ENCODE measurements at places on chromosomes 4 and X.

- DNase-seq: no peak
These were observed 19.4 kb upstream of the SMIM31 start for GRCh38 chr4:164734484-164734883.

DNA sequence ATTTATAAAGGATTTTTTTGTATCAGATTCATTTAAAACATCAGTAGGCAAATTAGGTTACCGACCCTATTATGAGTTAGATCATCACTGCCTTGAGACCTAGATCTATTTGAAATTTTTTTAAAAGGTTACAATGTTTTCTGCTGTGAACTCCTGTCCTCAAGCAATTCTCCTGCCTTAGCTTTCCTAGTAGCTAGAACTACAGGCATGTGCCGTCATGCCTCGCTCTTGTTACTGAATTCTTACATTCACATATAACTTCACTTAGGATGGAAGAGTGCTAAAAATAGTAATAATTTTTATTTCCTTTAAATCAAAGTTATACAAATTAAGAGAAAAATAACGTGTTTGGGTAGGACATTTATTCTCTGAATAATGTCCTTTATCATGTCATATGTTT lies 75.5 kb upstream of the MAOA start:
- DNase-seq: no peak

- no peak for DNase-seq
These were observed 260.6 kb downstream of the NKX6-1 start for GRCh38 chr4:84238247-84239090.

GRCh38 chr4:168877511-168878491 lies 132.3 kb downstream of the CBR4 start:
- DNase-seq: no peak

DNA sequence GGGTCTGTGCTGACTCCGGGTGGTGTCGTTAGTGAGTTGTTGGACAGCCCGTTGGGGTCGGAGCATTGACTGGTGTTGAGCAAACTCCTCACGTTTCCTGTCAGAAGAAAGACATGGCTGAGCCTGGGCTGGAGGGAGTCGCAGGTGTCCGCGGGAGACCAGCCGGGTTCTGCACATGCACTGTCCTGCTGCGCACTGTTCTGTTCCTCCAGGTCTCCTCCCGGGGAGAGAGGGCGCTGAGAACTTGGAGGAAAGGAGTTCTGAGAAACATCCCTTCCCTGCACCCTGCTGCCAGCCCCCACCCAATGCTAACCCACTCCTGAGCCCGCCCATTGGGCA lies 1.1 kb downstream of the ZNF141 start:
- DNase-seq: no peak

DNA sequence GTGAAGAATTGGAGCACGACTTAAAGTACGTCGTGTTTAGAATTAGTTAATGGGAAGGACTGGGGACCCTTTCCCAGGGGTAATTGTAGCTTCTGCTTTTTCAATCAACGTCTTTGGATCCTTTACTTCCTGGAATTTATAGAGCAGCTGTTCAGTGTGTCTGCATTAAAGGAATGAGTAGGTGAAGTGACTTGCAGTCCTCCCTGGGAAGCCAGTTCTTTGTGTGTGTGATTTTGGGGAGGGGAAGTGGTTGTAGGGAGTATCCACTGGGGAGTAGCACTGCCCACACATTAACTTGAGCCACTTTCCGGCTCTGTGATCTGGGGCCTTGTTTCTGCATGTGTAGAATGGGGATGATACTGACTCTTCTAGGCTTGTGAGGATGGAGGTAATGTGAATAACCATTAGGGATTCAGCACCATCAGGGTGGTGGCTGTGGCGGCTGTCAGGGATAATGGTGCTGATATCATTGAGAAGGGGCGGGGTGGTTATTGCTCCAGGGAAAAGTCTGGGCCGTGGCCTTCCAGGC lies 54.7 kb downstream of the TMEM131L start:
- no peak for DNase-seq

GRCh38 chrX:115058276-115058675 lies 40.9 kb upstream of the IL13RA2 start:
- DNase-seq: no peak

DNA sequence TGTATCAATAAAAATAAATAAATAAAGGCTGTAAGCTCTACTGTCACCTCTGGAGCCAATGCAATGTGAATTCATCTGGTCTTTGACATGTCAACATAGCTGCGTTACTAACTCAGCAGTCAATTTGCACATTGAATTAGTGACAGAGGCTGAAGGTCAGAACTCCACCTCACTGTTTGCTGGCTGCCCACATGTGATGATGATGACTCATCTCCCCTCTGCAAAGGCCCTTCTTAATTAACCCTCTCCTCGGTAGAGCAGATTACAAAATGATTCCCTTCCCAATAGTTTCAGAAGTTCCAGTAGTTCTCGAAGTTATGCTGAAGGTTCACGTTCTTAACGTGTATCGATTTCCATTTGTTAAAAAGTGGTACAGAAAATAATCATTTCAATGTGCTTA lies 1626.0 kb upstream of the TENM3 start:
- no peak for DNase-seq

DNA sequence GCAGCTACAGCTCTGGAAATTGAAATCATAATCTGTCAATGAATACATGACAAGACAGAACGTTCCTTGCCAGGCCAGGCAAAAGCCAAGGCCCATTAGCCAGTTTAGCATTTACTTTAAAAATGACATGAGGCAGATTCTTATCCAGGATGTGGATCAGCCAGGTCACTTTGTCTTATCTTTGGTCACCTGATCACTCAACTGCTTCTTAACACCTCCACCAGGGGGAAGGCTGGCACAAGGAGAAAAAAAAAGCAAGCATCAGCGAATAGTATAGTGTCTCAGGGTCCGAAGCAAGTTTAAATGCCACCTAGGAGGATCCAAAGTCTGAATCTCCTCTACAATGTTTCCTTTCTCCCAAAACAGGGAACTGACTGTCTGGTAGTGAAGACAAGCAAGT lies 18.8 kb downstream of the ATP1B4 start:
- no peak for DNase-seq

DNA sequence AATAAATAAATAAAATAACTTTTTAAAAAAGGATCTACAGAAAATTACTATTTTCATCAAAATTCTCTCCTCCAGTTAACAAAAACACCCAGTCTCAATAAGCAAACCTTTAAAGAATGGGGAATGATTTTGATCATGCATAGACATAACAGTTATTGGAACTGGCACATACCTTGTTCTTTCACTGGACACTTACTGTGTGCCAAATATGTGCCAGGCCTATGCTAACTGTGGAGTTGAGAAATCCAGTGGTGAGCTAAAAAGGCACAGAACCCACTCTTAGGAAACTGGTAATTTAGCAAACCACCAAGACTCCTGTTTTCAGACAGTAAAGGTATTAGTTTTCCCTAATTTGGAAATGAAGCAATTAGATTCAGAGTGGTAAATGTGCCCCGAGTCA lies 39.1 kb downstream of the CLOCK start:
- DNase-seq: no peak

DNA sequence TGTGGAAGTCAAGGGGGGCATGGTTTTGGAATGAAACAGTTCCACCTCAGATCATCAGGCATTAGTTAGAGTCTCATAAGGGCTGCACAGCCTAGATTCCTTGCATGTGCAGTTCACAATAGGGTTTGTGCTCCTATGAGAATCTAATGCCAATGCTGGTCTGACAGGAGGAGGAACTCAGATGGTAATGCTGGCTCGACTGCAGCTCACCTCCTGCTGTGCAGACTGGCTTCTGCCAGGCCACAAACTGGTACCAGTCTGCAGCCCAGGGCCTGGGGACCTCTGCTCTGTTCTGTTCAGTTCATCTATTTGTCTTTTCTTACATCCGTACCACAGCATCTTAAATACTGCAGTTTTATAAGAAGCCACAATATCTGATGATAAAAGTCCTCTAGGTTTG lies 12.2 kb upstream of the MSL3 start:
- DNase-seq: no peak

DNA sequence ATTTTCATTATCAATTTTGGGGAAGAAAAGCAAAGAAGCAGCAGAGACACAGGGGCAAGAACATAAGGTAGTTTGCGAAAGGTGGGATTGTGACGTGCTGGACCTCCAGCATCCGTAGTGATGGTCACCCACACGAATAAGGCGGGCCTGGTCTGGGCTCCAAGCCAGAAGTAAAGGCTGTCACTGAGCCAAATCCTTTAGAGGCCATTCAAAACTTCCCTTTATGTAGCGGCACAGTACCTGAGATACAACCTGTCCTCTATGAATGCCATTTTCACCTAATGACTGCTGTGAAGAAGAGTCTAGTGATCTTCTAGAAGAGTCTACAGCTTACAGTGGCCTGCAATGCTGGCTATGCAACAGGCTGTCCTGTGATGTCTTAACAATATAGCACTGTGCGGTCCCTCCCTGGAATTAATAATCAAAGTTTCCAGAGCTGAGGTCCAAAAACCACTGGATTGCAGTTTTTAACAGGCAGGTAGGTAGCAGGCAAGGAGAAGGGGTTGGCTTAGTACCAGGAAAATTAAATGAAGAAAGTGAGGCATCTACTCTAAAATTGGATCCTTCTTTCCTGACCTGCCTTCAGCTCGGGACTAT lies 56.2 kb downstream of the TRIML1 start:
- DNase-seq: no peak

- DNase-seq: no peak
These were observed 868.9 kb downstream of the PDHA2 start for GRCh38 chr4:96708766-96709165.

GRCh38 chrX:134990801-134991481 lies at the start of gene SMIM10:
TSS of gene SMIM10 (plus strand) at chrX:134990991. CDS start at chrX:134991096, 105 bp downstream.
- DNase-seq: peak; percentile 75

- no peak for DNase-seq
These were observed at the start of gene PPEF1 for GRCh38 chrX:18707426-18708049. TSS of gene PPEF1 (plus strand) at chrX:18707645. CDS start at chrX:18707781, 136 bp downstream.

- DNase-seq: peak; percentile 40
These were observed 8.0 kb downstream of the TBC1D14 start for GRCh38 chr4:6917461-6918271.

- DNase-seq: no peak
These were observed 187.8 kb upstream of the MBNL3 start for GRCh38 chrX:132676561-132677186.

GRCh38 chr4:155510771-155511170 lies 134.0 kb upstream of the MAP9 start:
- no peak for DNase-seq

- no peak for DNase-seq
These were observed 184.2 kb downstream of the STAG2 start for GRCh38 chrX:124145749-124146148.

DNA sequence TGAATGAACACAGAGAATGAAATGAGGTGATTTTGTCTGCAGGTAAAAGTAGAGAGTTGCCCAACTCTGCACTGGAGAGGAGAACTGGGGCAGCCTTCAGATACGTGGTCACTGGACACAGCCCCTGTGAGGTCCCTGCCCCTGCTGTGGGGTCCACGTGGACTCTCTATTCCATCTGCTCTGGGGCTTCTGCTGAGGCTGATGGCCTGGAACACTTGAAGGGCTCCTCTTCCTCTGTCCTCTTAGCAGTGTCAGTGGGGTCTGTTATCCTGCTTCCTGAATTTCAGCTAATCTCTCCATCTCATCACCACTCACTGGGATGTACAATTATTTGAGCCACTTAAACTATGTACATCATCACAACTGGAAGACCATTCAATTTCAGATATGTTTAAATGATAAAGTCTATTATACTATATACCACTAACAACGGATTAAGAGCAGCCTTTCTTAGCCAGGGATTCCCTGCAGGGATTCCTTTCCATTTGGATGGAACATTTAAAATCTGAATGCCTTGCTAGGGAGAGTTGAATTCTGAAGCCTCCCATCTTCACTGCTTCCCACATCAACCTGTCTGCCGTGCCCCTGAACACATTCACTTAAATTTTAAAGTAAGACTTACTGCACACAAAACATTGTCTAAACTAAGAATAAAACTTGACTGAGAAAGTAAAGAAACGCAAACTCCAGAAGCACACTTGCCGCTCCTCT lies 74.0 kb downstream of the CC2D2A start:
- DNase-seq: no peak

DNA sequence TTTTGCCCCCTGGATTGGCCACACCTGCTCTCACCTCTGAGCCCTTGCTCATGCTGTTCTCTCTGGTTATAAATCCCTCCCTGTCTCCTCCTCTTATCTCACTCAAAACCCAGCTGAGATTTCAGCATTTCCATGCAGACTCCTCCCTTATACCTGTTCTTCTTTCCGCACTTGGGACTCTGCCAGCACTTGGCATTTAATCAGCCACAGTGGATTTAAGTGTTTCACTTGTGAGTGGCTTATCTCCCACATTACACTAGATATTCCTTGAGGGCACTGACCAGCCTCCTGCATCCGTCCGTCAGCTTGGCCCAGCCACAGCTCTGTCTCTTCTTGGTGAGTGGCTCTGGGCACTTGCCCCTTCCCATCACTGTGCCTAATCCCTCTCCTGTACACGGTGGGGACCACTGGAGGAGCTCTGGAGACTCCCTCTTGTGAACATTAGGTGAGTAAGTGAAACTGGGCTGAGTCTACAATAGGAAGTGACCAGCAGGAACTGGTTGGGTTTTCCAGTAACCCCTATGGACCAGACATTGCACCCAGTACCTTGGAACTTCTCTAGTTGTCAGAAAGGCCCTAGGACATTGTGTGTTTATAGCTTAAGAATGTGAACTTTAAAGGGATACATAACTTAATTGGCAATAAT lies 19.9 kb downstream of the FGFBP1 start:
- DNase-seq: no peak

DNA sequence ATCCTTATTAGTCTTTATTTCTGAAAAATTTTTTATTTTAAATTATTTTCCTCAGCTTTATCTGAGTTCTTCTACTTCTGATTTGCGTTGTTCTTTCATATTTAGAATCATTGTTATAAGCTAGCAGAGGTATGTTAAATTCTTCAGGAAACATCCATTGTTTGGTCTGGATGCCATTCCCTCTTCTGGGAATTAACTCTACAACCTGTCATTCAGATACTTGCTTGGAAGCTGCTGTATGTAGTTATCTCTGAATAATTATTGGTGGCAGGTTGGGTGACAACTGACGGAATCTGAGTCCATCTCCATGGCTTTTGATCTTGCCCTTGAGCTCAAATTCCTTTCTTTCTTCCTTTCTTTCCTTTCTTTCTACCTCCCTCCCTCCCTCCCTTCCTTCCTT lies 61.9 kb downstream of the DDIT4L start:
- no peak for DNase-seq

GRCh38 chrX:147811803-147812202 lies 99.9 kb upstream of the FMR1 start:
- DNase-seq: no peak

- DNase-seq: no peak
These were observed 5.8 kb downstream of the BMP2K start for GRCh38 chr4:78781924-78782323.

GRCh38 chrX:39176105-39176504 lies 374.8 kb downstream of the MID1IP1 start:
- no peak for DNase-seq

GRCh38 chr4:80062527-80062926 lies 10.5 kb downstream of the ANTXR2 start:
- DNase-seq: no peak

DNA sequence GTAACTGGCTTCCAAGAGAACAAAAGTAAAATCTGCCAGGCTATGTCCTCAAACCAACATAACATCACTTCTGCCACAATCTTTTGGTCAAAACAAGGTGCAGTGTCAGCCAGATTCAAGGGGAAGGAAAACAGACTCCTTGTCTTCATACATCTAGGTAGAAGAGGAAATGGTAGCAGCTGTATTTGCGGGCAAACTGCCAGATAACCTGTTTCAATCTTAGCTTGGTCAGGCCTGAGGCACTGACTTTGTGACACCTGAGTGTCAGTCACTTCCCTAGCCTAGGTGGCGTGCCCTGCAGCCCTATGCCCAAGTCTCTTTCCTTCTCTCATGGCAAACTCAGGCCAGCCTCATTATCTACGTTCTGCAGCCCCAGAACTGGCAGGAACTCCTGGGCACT lies 146.2 kb upstream of the JADE1 start:
- DNase-seq: no peak

- peak; percentile 14 for DNase-seq
These were observed 3.2 kb downstream of the TDO2 start for GRCh38 chr4:155906554-155907247.
